ENCODE measurements at places on chromosomes 3 and 15.

DNA sequence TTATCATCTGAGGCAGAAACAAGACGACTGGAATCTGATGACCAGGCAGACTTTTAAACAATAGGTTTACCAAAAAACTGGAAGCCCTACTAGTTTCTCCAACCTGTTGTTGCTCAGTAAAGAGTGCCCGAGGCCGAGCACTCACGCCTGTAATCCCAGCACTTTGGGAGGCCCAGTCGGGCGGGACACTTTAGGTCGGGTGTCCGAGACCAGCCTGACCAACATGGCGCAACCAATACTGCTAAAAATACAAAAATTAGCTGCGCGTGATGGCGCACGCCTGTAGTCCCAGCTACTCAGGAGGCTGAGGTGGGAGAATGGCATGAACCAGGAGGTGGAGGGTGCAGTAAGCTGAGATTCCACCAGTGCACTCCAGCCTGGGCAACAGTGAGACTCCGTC is 1.1 kb upstream of the WDR5B start:
- peak; percentile 23 for DNase-seq

DNA sequence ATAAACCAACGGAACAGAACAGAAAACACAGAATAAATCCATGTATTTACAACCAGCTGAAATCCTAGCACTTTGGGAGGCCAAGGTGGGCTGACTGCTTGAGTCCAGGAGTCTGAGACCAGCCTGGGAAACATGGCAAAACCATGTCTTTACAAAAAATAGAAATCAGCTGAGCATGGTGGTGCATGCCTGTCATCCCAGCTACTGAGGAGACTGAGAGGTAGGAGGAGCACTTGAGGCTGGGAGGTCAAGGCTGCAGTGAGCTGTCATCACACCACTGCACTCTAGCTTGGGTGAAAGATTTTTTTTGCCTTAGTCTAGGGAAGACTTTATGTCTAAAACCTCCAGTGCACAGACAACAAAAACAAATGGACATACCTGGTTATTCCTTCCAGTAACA is 120.7 kb downstream of the STT3B start:
- no peak for DNase-seq

- DNase-seq: no peak
Measured at GRCh38 chr3:156788846-156789245, 37.3 kb upstream of the LEKR1 start.

- no peak for DNase-seq
Measured at GRCh38 chr3:139357899-139358298, 14.1 kb downstream of the MRPS22 start.

DNA sequence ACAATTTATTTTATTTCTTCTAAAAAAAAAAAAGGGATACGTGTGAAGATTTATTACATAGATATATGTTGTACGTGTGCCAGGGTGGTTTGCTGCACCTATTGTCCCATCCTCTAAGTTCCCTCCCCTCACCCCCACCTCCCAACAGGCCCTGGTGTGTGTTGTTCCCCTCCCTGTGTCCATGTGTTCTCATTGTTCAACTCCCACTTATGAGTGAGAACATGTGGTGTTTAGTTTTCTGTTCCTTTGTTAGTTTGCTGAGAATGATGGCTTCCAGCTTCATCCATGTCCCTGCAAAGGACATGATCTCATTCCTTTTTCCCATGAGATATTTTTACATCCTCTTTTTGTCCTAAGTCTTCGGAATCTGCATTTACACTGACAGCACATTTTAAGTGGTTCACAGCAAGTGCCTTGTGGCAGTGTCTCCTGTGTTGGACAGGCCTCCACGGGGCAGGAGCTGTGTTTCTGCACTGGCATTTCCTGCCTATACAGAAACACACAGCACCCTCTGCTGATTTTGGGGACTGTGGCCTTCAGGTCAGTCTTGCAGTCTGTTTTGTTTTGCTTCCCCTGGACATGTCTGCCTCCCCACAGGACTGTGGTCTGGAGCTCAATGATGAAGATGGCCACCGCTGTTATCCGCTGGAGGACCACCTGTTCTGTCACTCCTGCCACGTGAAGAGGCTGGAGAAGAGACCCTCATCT is 12.7 kb upstream of the SACM1L start:
- DNase-seq: no peak

DNA sequence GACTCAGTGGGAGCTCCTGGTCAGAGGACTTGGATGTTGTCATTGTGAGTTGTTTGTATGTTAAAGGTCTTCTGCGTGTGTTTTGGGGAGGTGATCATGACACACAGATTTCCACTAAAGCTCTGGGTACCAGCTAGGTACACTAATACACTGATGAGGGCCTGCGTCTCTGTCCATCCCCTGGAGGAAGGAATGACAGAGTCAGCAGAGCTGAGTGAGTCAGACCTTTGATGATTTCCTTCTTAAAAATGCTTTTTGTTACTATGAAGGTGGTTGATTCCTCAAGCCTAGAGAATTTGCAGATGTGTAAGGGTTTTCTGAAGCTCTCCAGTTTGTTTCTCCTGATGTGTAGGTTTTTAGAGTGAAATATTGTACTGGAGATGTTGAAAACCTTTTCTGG is 424.1 kb upstream of the TPM1 start:
- peak; percentile 82 for DNase-seq

DNA sequence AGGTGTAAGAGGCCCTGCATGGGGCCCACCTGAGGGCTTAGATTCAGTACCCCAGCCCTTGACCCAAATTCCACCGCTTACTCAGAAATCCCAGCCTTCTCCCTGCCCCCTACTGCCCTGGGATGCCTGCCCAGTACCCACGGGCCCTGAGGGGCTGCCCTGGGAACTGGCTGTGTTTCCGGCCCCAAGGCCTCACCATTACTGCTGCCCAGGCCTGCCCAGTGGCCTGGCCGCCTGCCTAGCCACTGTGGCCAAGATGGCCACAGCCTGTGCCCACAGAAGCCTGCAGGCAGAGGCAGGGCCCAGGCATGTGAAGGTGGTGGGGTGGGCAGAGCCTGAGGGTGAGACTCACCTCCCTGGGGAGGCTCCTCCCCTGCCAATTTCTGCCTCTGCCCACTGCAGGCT is 6.1 kb upstream of the PRKCD start:
- DNase-seq: peak; percentile 71

- no peak for DNase-seq
Measured at GRCh38 chr15:77015646-77016320, 20.9 kb downstream of the PSTPIP1 start.

GRCh38 chr3:8780279-8780678 is 10.9 kb upstream of the OXTR start:
- no peak for DNase-seq

DNA sequence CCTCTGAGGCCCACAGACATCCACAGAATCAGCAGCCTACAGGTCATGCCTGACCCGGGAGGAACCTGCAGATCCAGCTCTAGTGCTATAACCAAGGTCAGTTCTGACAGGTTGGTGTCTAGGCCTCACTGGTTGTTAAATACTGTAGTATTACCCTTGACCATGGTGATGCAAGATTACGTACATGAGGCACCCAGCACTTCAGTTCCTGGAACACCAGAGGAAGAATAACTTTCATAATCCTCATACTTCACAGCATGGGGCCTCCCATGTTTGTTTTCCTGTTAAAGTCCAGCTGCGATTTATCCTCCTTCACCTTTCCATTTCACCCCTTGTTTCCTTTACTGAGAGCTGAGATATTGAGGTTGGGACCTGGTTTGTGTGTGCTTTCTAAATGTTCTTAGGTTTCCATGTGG is 34.4 kb upstream of the GLCE start:
- peak; percentile 30 for DNase-seq

GRCh38 chr15:93610944-93611343 is 521.9 kb upstream of the RGMA start:
- no peak for DNase-seq

- DNase-seq: no peak
Measured at GRCh38 chr15:44719293-44719999, 8.1 kb downstream of the B2M start.

GRCh38 chr3:113038328-113038727 is 47.5 kb downstream of the GTPBP8 start:
- DNase-seq: no peak

DNA sequence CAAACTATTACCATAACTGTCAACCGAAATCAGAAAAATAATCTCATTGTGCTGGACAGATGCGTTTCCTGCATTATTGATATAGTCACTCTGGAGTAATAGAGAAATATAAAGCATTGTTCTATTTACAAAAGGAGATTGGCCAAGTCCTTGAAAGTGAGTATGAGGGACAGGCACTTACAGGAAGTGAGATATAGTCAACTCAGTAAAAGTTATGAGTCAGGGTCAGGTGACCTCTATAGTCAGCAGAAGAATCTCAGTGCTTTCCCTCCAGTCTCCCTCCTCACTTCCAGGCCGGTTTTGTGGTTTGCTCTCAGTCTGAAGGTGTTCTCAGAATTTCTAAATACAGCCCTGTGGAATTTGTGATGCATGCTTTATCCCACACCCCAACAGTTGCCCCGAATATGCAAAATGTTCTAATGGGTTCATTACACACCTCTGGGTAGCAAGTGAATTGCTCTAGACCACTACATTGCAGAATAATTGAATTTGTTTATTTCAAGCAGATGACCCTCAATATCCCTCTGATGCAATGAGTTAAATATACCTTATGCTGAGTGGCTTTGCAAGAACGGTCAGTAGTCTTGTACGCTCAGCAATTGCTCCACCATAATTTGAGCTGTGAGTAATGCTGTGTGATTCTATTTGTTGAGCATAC is 787.7 kb downstream of the MCTP2 start:
- peak; percentile 33 for DNase-seq

GRCh38 chr3:23435318-23435717 is 232.2 kb downstream of the UBE2E2 start:
- peak; percentile 7 for DNase-seq

DNA sequence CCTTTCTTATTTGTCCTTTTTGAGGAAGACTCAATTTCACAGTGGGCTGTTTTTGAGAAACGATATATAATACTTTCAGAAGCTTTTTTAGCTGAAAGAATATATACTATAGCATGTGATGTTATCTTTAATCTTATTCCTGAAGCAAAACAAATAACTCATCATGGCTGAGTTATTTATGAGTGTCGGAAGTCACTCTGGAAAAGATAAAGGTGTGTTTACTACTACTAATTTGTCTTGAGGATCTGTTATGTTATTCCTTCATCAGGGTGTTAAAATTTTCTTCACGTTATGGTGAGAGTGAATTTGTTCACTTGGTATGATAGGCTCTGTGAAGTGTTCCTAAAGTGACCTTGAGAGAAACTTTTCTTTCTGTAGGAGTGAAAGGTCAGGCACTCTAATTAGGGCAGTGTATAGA is 4.7 kb downstream of the TCF12 start:
- no peak for DNase-seq

DNA sequence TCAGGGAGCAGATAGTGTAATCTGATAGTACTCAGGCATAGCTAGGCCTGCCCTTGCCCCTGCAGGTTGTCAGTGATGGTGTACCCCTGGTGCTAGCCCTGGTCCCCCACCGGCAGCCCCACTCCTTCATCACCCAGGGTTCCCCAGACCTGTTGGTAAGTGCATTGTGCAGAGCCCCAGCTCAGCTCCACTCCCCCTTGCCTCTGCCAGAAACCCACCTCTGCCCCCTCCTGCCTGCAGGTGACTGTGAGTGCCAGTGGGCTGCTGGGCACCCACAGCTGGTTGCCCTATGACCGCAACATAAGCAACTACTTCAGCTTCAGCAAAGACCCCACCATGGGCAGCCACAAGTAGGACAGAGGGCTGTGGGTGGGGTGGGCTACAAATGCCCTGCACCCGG is 27.5 kb downstream of the NBEAL2 start:
- no peak for DNase-seq

- DNase-seq: no peak
Measured at GRCh38 chr3:33826688-33827087, 28.3 kb downstream of the PDCD6IP start.

All from astrocyte of the hippocampus (primary cell).